T-helper 2 cell (primary cell): ENCODE measurements at places on chromosomes 1 and 21.

DNA sequence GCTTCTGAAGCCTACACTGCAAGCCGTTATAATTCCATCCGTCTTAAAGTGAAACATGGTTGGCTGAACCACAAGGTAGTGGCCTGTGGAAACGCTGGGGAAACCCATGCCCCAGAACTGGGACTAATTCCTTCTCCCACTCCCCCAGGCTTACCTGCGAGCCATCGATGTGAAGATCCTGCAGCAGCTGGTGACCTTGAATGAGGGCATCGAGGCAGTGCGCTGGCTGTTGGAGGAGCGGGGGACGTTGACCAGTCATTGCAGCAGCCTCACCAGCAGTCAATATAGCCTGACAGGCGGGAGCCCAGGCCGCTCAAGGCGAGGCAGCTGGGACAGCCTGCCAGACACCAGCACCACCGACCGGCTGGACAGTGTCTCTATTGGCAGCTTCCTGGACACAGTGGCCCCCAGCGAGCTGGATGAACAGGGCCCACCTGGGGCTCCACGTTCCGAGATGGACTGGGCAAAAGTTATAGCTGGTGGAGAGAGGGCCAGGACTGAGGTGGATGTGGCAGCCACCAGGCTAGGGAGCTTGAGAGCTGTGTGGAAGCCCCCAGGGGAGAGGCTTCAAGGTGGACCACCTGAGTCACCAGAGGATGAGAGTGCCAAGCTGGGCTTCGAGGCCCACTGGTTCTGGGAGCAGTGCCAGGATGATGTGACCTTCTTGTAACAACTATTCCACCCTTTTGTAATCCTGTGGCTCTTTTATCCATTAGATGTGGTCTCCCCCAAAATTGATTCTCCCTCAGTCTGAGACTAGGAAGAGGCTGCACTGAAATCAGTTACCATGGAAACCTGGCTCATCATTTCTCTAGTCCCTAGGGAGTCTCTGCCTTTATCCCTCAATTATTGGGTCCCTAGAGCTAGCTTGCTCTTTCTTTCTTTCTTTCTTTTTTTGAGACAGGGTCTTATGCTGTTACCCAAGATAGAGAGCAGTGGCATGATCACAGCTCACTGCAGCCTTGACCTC lies 16.7 kb downstream of the LURAP1 start:
- DNase-seq, result no peak

DNA sequence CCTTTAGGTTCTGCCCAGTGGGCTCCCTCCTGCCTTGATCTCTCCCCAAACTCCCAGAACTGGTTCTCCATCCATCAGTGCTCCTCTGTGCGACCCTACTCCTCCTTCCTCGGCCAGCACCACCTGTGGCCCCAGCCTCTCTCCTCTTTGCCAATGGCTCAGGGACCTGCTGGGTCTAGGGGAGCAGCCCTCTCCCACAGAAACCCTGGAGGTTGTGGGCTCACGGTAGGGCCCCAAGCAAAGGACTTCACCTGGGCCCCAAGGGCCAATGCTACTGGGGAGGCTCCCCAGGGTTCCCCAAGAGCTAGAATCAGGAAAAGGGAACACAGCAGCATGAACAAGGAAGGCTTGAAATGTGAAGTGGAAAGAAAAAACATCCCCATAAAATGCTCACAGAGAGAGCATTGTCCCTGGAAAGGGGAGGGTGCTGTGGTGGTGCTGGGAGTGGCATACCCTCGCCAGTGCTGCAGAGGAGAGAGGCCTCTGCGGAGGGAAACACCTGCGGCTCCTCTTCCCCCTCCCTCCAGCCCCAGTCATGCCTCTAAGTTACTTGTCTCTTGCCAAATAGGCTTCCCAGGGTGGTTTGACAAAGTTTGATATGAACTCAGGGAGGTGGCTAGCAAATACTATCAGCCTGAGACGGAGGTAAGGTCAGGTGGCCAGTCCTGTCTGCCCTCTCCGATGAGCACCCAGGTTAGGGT lies 2.5 kb downstream of the TMEM63A start:
- peak; percentile 39 for DNase-seq

DNA sequence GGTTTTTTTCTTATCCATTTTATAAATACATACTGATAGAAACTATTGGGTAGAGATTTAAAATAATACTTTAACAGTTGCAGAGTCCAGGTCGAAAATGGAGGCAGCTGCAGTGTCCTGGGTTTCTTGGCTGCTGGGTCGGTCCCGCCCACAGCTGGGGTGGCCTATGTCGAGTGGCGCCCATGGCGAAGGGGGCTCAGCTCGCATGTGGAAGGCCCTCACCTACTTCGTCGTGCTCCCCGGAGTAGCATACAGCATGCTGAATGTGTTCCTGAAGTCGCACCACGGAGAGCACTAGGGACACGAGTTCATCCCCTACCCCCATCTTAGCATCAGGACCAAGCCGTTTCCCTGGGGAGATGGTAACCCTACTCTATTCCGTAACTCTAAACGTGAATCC lies 1304.9 kb upstream of the ADGRL2 start:
- no peak for DNase-seq

DNA sequence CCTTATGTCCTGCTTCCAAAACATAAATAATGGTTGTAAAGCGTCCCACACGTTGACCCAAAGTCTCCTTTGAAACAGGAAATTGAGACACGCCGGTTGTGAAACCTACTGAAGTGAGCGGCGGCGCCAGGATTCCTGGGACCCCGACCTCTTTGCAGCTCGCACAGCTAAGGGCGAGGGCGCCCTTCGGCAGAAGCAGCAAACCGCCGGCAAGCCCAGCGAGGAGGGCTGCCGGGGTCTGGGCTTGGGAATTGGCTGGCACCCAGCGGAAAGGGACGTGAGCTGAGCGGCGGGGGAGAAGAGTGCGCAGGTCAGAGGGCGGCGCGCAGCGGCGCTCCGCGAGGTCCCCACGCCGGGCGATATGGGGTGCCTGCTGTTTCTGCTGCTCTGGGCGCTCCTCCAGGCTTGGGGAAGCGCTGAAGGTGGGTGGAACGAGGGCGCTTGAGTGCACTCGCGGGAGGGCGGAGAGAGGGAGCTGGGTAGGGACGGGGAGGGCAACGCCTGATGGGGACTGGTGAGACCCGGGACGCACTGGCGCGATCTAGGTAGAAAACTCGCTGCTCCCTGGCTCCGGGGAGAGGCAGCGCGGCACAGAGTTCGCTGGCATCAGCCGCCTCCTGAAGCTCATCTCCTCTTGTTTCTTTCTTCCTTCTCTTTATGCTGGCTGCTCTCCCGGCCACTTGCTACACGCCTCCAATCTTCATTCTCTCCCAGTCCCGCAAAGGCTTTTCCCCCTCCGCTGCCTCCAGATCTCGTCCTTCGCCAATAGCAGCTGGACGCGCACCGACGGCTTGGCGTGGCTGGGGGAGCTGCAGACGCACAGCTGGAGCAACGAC lies at the start of gene CD1D:
Gene CD1D, plus strand, starts transcription at position 155 of the 836 bp plus-strand sequence. Its CDS starts 207 bp downstream, at position 362.
- DNase-seq, result no peak

DNA sequence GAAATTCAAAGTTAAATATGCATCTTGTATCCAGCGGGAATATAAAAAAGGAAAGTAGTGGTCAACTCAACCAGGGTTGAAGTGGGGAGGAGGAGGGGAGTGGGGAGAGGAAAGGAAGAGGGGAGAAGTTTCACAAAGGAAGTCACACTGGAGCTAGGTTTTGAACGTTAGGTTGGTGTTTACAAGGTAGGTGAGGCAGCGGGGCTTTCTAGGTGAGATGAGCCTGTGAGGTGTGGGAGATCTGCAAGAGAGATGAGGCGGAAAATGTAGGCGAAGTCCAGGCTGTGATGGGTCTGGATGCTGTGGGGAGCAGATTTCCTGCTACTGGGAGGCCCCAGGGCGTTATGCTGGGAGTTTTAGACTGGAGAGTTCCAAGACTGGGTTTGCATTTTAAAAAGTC lies 36.1 kb upstream of the IL20 start:
- DNase-seq, result peak; percentile 41

- no peak for DNase-seq
Observed at GRCh38 chr1:240031414-240031813, 60.3 kb upstream of the FMN2 start.
